ENCODE measurements at places on chromosomes 16 and 17. TPM values are rescaled to one million over a fixed set of nuclear protein-coding genes. Genes with fewer than 3 reads are reported as not detected.

The FOXC2 gene
- total RNA-seq: 30.1 TPM

The GRAPL gene
- total RNA-seq: not detected

The NUFIP2 gene
- 28.1 TPM for total RNA-seq

The SMIM22 gene
- total RNA-seq: 0.98 TPM

The KRTAP4-1 gene
- total RNA-seq: not detected

The CLEC3A gene
- total RNA-seq: not detected

Measured in epithelial cell of proximal tubule (primary cell).